Right ventricle myocardium inferior (tissue), 1 donor: ENCODE measurements at places on chromosomes 13 and 19. TPM values are rescaled to one million over a fixed set of nuclear protein-coding genes. Genes with fewer than 3 reads are reported as not detected.

LRRC63 gene
- not detected for total RNA-seq

SELENOV gene
- total RNA-seq = not detected

OR7C1 gene
- total RNA-seq = not detected

RXFP2 gene
- total RNA-seq = not detected

CLC gene
- not detected for total RNA-seq

NUFIP1 gene
- total RNA-seq = 3.1 TPM

DNA sequence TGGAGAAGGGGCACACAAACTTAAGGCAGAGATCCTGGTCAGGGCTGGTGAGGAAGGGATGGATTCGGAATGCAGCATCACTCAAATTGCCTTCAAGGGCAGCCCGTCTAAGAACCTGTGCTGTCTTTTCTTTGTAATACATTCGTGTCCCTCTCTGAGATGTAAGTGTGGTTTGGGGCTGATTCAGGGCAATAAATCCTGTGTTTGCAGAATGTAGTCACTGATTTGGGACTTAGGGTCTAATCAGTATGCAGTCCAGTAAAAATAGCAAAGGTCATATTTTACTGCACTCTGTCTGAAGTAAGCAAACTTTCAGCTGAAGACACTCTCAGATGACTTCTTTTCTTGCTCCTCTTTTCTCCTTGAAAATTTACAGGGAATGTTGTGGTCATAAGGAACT lies 93.8 kb upstream of the C1QTNF9B start:
- no peak for DNase-seq

GRCh38 chr13:31224174-31224669 lies 24.4 kb downstream of the B3GLCT start:
- DNase-seq = no peak

DNA sequence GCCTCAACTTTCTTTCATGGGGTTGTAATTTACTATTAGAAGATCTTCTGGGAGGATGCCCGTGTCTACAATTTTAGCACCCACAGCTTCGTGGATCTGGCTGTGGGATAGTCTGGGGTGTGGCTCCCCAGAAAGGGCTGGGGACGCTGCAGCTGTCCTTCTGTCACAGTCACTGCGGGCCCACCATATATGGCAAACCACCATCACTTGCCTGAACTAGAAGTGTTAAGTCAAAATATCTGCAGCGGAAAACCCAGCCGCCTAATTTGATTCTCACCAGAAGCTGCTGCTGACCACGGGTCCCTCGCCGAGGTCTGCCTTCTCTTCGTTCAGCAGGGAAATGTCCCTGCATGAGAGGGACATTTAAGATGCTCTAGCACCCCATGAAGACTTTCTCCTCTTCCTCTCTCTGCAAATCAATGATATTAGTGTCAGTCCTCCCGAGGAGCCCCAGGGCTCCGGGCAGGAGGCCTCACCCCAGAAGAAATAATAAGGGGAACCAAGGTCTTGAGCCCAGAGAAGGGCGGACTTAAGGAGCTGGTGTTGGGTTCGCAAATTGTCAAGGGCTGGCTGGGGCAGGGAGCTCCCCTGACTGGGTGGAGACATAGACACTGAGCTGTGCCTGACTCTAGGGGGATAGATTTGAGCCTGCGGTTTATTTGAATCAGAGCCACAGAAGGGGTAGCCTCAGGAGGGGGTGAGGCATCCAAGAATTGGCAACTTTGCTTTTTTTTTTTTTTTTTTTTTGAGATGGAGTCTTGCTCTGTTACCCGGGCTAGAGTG lies 3.0 kb upstream of the MATK start:
- no peak for DNase-seq

- DNase-seq = no peak
Observed at GRCh38 chr19:19257137-19257536, 16.0 kb downstream of the TM6SF2 start.

- DNase-seq = no peak
Observed at GRCh38 chr19:45630463-45630862, 8.7 kb downstream of the EML2 start.

GRCh38 chr13:112345826-112346172 lies 30.4 kb upstream of the SPACA7 start:
- no peak for DNase-seq

- no peak for DNase-seq
Observed at GRCh38 chr13:40087091-40088002, 431.9 kb downstream of the COG6 start.
